HepG2 (cell line): ENCODE measurements at places on chromosomes 16 and 17.
A peak's percentile ranks its signal among the peaks of the same experiment; 100 is the strongest.

DNA sequence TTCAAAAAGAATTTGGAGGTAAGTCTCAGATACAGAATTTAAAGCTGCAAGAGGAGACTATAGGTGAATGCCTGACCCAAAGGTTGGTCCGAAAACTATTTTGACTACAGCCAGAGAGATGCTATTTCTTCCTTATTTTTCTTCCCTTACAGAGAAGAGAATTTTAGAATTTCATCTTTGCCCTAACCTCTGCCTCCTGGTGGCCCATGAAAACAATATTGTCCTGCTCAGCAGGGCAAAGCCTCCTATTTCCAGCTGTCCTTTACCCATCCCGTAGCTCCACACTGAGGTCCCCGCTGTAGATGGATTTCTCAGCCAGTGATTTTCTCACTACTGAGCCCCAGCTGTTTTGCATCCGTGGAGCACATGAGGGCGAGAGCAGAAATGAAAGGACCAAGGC, 24.6 kb downstream of the HOXB1 start:
- DNase-seq = no peak

DNA sequence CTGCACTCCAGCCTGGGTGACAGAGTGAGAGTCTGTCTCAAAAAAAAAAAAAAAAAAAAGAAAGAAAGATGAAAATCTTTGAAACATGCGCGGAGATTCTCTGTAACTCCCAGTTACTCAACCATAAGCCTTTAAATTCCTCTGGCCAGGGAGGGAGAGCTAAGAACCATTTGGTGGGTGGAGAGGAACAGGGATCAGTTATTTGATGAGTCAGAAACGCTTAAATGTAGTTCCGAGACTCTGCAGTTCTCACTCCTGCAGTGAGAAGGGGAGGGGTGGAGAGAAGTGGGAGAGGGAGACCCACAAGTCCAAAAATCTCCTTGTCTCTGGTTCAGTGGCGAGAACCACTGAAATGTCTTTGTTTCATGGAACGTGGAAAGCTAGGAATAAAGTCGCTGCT, 266.7 kb downstream of the SOX9 start:
- peak; percentile 39 for DNase-seq

- no peak for DNase-seq
Measured at GRCh38 chr17:46910179-46910927, 12.6 kb upstream of the GOSR2 start.

GRCh38 chr17:21263376-21263775, 10.2 kb upstream of the NATD1 start:
- DNase-seq = no peak

- DNase-seq = peak; percentile 66
Measured at GRCh38 chr17:48930435-48930873, 14.2 kb downstream of the SNF8 start.

GRCh38 chr17:59353106-59353854, 21.8 kb downstream of the YPEL2 start:
- no peak for DNase-seq

DNA sequence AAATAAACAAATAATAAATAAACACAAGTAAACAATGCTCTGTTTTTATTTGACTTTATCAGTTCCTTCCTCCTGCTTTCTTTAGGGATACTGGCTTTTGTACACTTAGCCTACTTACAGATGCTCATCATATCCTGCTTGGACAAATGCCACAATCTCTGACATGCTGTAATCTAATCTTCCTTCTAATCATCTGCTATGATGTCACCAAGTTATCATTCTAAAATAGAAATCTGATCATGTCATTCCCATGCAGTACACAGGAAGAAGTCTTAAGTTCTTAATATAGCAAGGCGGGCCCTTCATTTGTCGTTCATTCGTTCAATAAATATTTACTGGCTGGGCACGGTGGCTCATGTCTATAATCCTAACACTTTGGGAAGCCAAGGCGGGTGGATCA, 9.1 kb upstream of the UBB start:
- no peak for DNase-seq

DNA sequence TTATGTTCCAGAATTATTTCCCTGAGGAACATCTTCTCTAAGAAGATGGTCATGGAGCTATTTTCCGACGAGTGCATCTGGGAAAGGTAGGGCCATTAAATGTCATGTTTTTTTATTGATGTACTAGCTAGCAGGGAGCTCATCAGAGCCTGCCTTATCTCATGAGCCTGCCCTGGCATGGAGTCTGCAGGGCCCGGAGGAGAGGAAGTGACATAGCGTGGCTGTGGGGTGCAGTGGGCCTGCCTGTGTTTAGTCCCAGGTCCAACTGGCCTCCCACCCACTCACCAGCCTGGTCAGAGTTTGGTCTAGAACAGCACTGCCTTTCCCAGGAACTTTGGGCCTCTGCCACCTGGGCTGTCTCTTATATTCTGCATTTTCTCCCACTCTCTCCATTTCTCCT, 389.8 kb downstream of the SNX29 start:
- DNase-seq = no peak

DNA sequence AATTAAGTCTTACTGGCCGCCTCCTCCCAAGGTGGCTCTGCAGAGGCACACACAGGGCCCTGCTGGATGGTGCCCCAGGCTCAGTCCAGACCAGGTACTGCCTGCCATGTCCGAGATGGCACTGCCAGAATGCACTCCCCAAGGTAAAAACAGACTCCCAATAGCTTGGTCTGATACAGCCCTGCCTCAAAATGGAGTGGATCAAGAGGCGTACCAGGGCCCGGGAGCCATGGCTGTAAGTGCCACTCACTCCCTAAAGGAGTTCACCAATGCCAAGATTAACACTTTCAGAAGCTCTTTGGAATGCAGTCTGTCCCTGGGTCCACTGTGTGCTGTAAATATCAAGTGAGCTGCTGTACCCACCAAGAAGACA, 576 bp upstream of the MYO18A start:
- DNase-seq = no peak

GRCh38 chr16:674214-674881, 1.1 kb upstream of the RHBDL1 start:
- no peak for DNase-seq

GRCh38 chr17:69874175-69874670, 200.8 kb upstream of the KCNJ16 start:
- DNase-seq = no peak

DNA sequence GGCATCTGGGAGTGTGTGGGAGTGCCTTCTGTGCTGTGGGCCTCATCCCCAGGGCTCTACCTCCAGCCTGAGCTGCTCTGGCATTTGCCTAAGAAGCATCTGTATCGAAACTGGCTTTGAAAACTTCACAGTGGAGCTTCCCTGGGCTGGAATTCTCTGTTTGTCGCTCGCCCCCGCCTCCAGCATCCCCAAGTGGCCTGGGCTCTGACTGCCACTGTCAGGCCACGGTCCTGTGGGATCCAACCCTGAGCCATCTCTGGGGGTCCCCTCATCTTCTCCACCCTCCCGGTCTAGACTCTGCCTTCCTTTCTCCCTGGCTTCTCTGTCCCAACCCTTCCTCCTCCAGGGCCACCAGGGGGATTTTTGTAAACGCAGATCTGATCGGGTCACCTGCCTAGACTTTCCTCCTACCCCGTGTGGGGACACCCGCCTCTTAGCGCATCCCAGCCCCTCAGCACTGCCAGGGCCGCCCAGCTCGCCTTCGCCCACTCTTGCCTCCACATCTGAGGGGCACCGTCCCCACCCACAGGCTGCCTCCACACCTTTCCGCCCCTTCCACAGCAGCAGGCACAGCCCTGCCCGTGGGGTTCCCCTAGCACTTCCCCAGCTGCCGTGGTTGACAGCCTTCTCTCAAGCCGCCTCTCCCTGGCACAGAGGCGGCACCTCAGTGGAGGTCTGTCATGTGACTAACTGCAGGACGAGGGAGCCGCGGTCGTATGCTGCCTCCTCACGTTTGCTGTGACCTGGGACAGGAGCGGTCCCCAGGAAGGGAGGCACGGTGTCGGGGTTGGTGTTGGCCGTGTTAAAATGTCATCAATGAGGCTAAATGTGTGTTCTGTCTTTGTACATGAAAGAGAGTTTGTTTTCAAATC, 12.0 kb downstream of the TBC1D24 start:
- DNase-seq = no peak
